Esophagus mucosa (tissue), 1 donor: ENCODE measurements at places on chromosomes 5 and 9. TPM values are rescaled to one million over a fixed set of nuclear protein-coding genes. Genes with fewer than 3 reads are reported as not detected.
A peak's percentile ranks its signal among the peaks of the same experiment; 100 is the strongest.

FOXI1 gene
- total RNA-seq = 0.16 TPM

C1QTNF3 gene
- 1.2 TPM for total RNA-seq

GRCh38 chr9:75892216-75892911 lies 1.9 kb downstream of the PCSK5 start:
- ATAC-seq = peak; percentile 53

- ATAC-seq = peak; percentile 51
Observed at GRCh38 chr5:43315263-43315662, 2.1 kb upstream of the HMGCS1 start.
